ENCODE measurements at places on chromosomes 2 and 18.

- DNase-seq, result no peak
Measured at GRCh38 chr2:5412001-5412400, 280.2 kb upstream of the SOX11 start.

GRCh38 chr2:38744399-38744780, 6.8 kb downstream of the SRSF7 start:
- no peak for DNase-seq

DNA sequence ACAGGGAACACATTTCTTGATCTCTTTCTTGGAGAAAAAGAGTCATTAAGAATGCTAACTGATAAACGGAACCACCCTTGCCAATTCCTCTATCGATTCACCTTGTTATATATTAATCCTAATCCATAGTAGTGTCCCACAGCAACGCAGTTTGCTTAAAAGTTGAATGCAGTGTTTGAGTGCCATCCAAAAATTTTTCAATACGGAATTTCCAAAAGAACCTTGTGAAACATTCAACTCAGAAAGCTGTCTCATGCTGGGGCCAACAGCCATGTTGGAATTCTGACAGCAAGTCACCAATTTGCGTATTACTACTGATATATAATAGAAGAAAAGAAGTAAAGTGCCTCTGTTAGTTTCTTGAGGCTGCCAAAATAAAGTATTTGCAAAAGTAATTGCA, 42.3 kb downstream of the ANXA4 start:
- DNase-seq, result no peak

- DNase-seq, result peak; percentile 33
Measured at GRCh38 chr18:5068851-5069250, 128.2 kb downstream of the AKAIN1 start.

- DNase-seq, result peak; percentile 13
Measured at GRCh38 chr2:37167636-37168180, 10.9 kb upstream of the EIF2AK2 start.
